Effector memory CD8-positive, alpha-beta T cell (primary cell): ENCODE measurements at places on chromosomes 5 and 9.

- no peak overlapping the region for H3K27ac ChIP-seq
- H3K4me1 ChIP-seq = no peaks in the 10 kb centered on the region
- H3K27me3 ChIP-seq = no peaks in the 10 kb centered on the region
- no peak overlapping the region for H3K4me3 ChIP-seq
Measured at GRCh38 chr5:115453391-115454095, 91.0 kb downstream of the FEM1C start.

DNA sequence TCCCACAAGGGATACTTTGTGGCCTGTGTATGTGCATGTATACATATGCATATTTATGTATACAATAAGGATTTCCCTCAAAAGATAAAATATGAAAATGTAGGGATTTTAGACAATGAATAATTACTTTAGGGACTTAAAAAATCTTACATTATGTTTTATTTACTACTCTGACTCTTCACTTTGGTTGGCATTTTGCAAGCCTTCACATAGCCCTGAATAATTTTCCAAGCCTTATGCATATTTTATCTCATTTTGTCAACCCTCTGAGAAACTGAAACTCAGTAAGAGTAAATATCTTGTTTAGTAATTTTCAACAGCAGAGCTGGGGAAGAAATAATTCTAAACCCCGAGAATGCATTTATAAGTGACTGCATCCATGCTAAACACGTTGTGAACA is 153.0 kb upstream of the SLC24A2 start:
- no peak overlapping the region for H3K4me3 ChIP-seq
- no peak overlapping the region for H3K27ac ChIP-seq
- no peaks in the 10 kb centered on the region for H3K36me3 ChIP-seq
- peaks cover 22% of the 10 kb centered on the region for H3K27me3 ChIP-seq
- H3K4me1 ChIP-seq = no peaks in the 10 kb centered on the region

- no peak for DNase-seq
- no peaks in the 10 kb centered on the region for H3K36me3 ChIP-seq
- no peaks in the 10 kb centered on the region for H3K27me3 ChIP-seq
Measured at GRCh38 chr5:107090506-107090905, 580.2 kb downstream of the EFNA5 start.

- H3K4me1 ChIP-seq = no peaks in the 10 kb centered on the region
- H3K4me3 ChIP-seq = no peak overlapping the region
- no peak overlapping the region for H3K27ac ChIP-seq
Measured at GRCh38 chr5:128684961-128685360, 146.9 kb upstream of the FBN2 start.

DNA sequence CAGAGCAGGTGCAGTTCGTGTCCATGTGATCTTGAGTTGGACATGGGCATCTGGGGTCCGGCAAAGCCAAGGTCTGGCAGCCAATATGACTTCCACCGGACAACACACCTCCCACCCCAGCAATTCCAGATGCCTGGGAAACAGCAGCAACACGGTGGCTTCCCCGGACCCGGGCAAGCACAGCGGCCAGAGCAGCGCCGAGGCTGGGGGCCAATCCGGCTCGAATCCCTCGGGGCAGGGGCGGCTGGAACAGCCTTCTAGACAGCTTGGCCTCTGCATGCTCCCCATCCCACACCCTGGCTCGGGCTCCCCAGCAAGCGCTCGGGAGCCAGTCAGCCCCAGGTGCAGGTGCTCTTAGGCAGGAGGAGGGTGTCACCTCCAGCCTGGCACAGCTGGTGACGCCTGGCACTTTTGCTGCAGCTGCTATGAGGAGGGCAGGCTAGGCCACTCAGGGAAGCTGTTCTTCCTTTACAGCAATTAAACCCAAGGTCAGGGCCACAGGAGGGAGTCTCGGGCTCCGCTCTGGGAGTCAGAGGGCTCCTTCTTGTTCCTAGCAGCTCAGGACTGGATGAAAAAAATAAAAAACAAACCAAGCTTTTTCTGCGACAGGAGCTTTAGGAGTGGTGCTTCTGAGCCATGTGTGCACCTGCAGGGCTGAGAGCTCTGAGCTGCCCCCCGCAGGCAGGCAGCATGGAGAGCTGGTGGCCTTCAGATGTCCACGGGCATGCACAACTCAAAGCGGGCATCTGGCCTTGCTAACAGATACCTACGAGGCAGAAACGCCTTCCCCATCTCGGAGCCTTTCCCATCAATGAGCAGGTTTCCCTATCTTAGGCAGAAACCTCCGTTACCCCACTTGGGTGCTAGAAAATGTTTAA is 28.2 kb downstream of the DBH start:
- no peak overlapping the region for H3K27ac ChIP-seq
- H3K4me1 ChIP-seq = no peaks in the 10 kb centered on the region
- no peak overlapping the region for H3K4me3 ChIP-seq
- no peak for DNase-seq
- peaks cover 19% of the 10 kb centered on the region for H3K27me3 ChIP-seq
- H3K36me3 ChIP-seq = no peaks in the 10 kb centered on the region

DNA sequence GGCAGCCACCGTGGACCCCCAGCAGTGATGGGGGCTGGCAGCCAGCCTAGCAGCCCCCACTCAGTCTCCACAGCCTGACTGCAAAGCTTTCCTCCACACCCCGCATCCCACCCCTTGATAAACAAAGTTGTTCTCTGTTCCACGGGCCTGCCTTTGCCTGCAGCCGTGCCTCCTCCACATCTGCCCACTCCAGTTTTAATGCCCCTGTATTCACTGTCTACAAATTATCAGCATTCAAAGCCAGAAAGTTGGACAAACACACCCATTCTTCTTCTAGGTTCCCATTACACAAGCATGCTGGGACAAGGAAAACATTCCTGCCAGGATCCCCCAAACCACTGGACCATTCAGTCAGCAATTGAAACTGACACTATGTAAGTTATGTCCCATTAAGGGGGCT is 23.0 kb upstream of the NR5A1 start:
- H3K4me3 ChIP-seq = no peak overlapping the region
- H3K36me3 ChIP-seq = peaks cover 2% of the 10 kb centered on the region
- H3K27me3 ChIP-seq = no peaks in the 10 kb centered on the region
- no peak for DNase-seq
- H3K4me1 ChIP-seq = no peaks in the 10 kb centered on the region

GRCh38 chr9:113626735-113627495 is 163.4 kb downstream of the RGS3 start:
- H3K4me1 ChIP-seq = no peaks in the 10 kb centered on the region
- DNase-seq = no peak
- no peak overlapping the region for H3K4me3 ChIP-seq
- H3K27ac ChIP-seq = no peak overlapping the region

GRCh38 chr5:14706615-14707021 is 42.1 kb downstream of the OTULIN start:
- peak overlapping the region; percentile 74 for H3K4me3 ChIP-seq
- no peak for DNase-seq
- H3K27me3 ChIP-seq = no peaks in the 10 kb centered on the region
- peaks cover 35% of the 10 kb centered on the region for H3K36me3 ChIP-seq
- H3K27ac ChIP-seq = peak overlapping the region; percentile 100
- H3K4me1 ChIP-seq = peaks cover 39% of the 10 kb centered on the region

GRCh38 chr5:146528236-146528635 is 12.2 kb upstream of the GPR151 start:
- H3K4me1 ChIP-seq = peaks cover 3% of the 10 kb centered on the region
- no peak overlapping the region for H3K4me3 ChIP-seq
- DNase-seq = no peak
- no peaks in the 10 kb centered on the region for H3K27me3 ChIP-seq
- H3K36me3 ChIP-seq = no peaks in the 10 kb centered on the region

DNA sequence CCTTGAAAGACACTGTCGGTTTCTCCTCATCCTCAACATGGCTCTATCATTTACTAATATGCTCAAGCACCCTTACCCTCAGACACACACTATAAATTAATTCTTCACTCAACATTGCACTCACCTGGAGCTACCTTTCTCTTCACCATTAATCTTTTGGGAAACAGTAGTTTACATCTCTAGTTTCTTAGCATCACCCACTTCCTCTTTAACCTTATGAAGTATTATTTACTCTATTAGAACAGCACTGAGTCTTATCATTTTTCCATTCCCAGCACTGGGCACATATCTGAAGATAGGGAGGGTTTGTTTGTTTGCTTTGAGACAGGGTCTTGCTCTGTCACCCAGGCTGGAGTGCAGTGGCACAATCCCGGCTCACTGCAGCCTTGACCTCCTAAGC is 213.5 kb downstream of the SMARCA2 start:
- no peak overlapping the region for H3K4me3 ChIP-seq
- H3K27me3 ChIP-seq = peaks cover 8% of the 10 kb centered on the region
- no peaks in the 10 kb centered on the region for H3K36me3 ChIP-seq
- DNase-seq = no peak
- no peak overlapping the region for H3K27ac ChIP-seq
- H3K4me1 ChIP-seq = no peaks in the 10 kb centered on the region

DNA sequence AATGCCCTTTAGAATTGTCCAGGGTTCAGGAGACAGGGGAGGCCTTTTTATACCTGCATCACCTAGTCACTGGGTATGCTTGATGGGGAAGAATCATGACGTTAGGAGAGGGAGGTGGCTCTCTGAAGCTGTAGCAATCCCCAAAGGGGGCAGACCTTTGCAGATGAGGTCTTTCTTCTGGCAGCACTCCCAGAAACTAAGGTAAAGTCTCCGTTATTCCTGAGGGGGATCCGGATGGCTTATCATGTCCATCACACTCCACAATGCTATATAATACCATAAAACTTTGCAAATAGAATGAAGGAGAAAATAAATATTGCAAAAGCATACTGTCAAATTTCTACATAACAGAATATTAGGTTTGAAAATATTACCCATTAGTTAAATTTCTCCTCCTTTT is 21.5 kb upstream of the CAST start:
- H3K4me3 ChIP-seq = no peak overlapping the region
- H3K27me3 ChIP-seq = peaks cover 2% of the 10 kb centered on the region
- DNase-seq = no peak
- H3K4me1 ChIP-seq = peaks cover 3% of the 10 kb centered on the region
- H3K36me3 ChIP-seq = peaks cover 4% of the 10 kb centered on the region
- H3K27ac ChIP-seq = no peak overlapping the region

GRCh38 chr9:126788634-126789349 is 16.0 kb upstream of the ZBTB43 start:
- H3K27ac ChIP-seq = no peak overlapping the region
- H3K4me1 ChIP-seq = no peaks in the 10 kb centered on the region
- no peak for DNase-seq
- H3K36me3 ChIP-seq = no peaks in the 10 kb centered on the region
- H3K4me3 ChIP-seq = no peak overlapping the region
- H3K27me3 ChIP-seq = peaks cover 61% of the 10 kb centered on the region

DNA sequence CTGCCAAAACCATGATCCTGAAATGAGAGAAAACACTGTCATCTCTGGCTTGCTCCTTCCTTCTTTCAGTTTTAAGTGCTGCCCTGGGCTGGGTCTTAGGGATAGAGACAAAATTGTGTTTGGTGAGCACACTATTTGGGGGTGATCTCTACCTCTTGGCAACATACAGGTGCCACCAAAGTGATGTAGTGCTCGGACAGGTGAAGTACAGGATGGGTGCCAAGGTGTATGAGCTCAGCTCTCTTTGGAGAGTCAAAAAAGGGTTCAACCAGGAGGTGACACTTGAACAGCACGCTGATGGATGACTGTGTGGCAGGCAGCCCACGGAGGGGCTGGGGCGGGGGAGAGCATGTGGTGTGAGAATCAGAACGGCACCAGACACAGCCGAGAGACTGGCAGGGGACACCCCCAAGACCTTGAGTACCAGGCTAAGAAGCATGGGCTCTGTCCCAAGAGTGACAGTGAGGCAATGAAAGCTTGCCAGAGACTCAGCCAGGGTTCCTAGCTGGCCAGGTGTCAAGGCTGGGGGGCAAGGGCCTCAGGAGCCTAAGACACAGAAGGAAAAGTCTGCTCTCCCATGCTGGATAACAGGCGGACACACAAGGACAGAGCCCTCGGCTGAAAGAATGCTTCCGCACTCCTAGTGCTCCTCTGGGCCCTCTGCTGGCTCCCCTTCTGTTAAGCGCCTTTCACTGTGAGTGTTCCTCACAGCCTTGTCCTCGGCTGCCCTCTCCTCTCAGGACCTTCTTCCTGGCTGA is 2.5 kb downstream of the NHP2 start:
- H3K27me3 ChIP-seq = no peaks in the 10 kb centered on the region
- H3K4me1 ChIP-seq = peaks cover 21% of the 10 kb centered on the region
- peaks cover 22% of the 10 kb centered on the region for H3K36me3 ChIP-seq
- H3K27ac ChIP-seq = peak overlapping the region; percentile 70
- peak overlapping the region; percentile 29 for H3K4me3 ChIP-seq

- peaks cover 2% of the 10 kb centered on the region for H3K36me3 ChIP-seq
- no peak overlapping the region for H3K27ac ChIP-seq
- no peak for DNase-seq
- H3K4me3 ChIP-seq = no peak overlapping the region
- H3K4me1 ChIP-seq = no peaks in the 10 kb centered on the region
Measured at GRCh38 chr9:89613912-89614892, 9.4 kb downstream of the GADD45G start.

DNA sequence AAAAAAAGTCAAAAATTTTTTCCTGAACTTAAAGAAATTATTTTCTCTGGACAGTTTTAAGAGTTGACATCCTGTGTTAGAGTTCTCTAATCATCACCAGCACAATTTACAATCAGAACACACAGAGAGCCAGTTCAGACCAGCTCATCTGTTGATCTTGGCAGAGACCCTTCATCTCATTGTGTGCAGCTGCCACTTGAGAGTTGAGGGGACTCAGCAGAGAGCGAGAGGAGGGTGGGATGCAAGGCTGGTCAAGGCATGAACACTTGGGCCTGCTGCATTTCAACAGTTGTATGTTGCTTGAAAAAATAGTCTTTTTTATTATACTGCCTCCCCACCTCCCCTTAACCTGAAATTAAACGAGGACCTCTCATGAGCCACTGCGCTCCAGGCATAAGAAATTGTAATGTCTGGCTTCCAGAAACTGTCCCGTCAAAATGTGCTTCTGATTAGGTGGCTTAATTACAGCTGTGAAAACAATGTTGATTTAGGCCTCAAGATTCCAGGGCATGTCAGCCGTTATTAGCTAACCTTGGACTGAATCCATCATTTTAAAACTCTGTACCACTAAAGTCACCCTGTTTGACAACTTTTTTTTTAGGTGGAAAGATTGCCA is 383.6 kb downstream of the CCDC171 start:
- no peaks in the 10 kb centered on the region for H3K36me3 ChIP-seq
- no peaks in the 10 kb centered on the region for H3K4me1 ChIP-seq
- no peak overlapping the region for H3K27ac ChIP-seq
- no peak for DNase-seq
- no peak overlapping the region for H3K4me3 ChIP-seq
